ENCODE measurements at places on chromosomes 12 and 14. TPM values are rescaled to one million over a fixed set of nuclear protein-coding genes. Genes with fewer than 3 reads are reported as not detected.

Gene ST8SIA1
- total RNA-seq, result under 0.01 TPM

Gene HOXC6
- total RNA-seq, result 4.8 TPM

Gene ACSS3
- total RNA-seq, result 7.7 TPM

Gene TTLL5
- 19.5 TPM for total RNA-seq

Gene TAS2R9
- not detected for total RNA-seq

Gene KLRF1
- not detected for total RNA-seq

Gene GALNT8
- not detected for total RNA-seq

Gene NTF3
- total RNA-seq, result 10.5 TPM

Gene TC2N
- total RNA-seq, result under 0.01 TPM
